Activated naive CD8-positive, alpha-beta T cell treated with anti-CD3 and anti-CD28 coated beads, Interleukin-2, amount 10 ng/mL, durations not matched to agents 7 days and 5 days (primary cell): ENCODE measurements at places on chromosomes 1 and 21. TPM values are rescaled to one million over a fixed set of nuclear protein-coding genes. Genes with fewer than 3 reads are reported as not detected.

GRCh38 chr1:46456411-46456963 lies 33.1 kb upstream of the DMBX1 start:
- DNase-seq: no peak
- H3K27ac ChIP-seq: no peak overlapping the region
- H3K4me3 ChIP-seq: no peak overlapping the region

- no peak overlapping the region for H3K27ac ChIP-seq
- H3K36me3 ChIP-seq: no peaks in the 10 kb centered on the region
Observed at GRCh38 chr1:205037539-205037938, 5.5 kb upstream of the CNTN2 start.

GRCh38 chr1:147717051-147717705 lies 43.2 kb downstream of the GJA5 start:
- peaks cover 1% of the 10 kb centered on the region for H3K36me3 ChIP-seq
- peaks cover 16% of the 10 kb centered on the region for H3K27me3 ChIP-seq
- no peak overlapping the region for H3K4me3 ChIP-seq
- H3K27ac ChIP-seq: no peak overlapping the region
- DNase-seq: no peak

DNA sequence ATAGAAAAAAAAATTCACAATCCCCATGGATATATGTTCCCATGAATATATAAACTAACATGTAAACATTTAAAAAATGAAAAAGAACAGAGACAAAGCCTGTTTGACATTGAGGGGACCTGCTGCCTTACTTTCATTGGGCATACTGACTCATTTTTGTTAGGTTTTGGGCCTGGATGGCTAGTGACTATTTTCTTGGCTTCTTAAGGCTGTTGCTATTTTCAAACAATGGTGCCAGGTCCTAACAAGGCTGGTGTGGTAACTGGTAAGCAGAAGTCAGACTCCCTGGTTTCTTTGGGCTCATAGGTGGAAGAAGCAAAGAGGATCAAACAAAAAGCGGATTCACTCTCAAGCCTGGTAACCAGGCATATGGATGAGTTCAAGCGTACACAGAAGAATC lies 51.0 kb downstream of the LAMC2 start:
- no peak overlapping the region for H3K4me3 ChIP-seq
- no peaks in the 10 kb centered on the region for H3K36me3 ChIP-seq
- H3K27me3 ChIP-seq: peaks cover 5% of the 10 kb centered on the region

The EFHD2 gene
- 49.4 TPM for total RNA-seq

The KIAA0040 gene
- 57.1 TPM for total RNA-seq
